Astrocyte (in vitro differentiated cells and primary cell): ENCODE measurements at places on chromosomes 11 and 22.
A peak's percentile ranks its signal among the peaks of the same experiment; 100 is the strongest.

- no peak for DNase-seq
Observed at GRCh38 chr11:113198972-113199661, 115.3 kb upstream of the TTC12 start.

- no peak for DNase-seq
Observed at GRCh38 chr11:104343578-104343977, 179.6 kb upstream of the PDGFD start.

DNA sequence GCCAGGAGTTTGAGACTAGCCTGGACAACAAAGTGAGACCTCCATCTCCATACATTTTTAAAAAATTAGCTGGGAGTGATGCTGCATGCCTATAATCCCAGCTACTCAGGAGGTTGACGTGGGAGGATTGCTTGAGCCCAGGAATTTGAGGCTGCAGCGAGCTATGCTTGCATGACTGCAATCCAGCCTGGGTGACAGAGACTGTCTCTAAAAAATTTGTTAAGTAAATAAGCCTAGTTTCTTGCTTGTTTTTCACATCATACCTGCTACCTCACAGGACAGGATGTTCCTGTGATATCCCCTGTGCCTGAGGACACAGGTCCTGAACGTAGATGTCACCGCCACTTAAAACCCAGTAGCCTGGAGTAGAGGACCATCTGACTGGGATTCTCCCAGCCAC lies 348.6 kb downstream of the MN1 start:
- no peak for DNase-seq

DNA sequence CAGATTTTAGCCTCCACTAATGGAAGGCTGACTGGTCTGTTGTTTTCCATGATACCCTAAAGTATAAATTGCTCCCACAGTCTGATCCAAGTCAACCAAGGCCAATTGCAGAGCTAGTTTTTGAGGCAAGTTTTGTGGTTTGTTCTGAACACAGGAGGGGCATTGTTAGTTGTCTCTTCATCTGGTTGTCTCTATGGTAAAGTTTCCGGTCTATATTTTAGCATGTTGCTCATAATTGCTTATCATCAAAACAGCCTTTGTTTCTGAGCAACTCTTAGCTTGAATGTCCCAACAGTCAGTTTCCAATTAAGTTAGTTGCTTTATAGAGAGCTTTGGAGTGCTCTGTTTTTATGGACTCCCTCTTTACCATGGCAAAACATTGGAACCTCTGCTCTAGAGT lies 217.6 kb upstream of the CARD18 start:
- no peak for DNase-seq

GRCh38 chr11:726278-727220 lies 20.5 kb downstream of the EPS8L2 start:
- peak; percentile 53 for DNase-seq

GRCh38 chr11:11036185-11036847 lies 178.5 kb upstream of the ZBED5 start:
- DNase-seq = no peak

DNA sequence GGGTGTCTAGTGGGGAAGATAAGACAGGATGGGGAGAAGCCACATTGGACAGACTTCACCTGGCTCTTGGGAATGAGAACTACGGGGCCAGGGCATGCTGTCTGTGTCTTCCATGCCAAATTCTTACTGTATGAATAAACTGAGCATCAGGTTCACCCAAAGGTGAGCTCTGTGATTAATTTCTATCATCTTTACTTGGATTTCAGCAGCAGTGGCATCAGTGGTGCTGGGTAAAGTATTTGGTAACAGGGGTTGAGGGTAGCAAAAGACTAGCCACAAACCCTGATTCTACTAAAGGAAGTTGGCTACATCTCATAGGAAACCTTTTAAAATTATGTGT lies 38.8 kb downstream of the IRAG1 start:
- peak; percentile 68 for DNase-seq

DNA sequence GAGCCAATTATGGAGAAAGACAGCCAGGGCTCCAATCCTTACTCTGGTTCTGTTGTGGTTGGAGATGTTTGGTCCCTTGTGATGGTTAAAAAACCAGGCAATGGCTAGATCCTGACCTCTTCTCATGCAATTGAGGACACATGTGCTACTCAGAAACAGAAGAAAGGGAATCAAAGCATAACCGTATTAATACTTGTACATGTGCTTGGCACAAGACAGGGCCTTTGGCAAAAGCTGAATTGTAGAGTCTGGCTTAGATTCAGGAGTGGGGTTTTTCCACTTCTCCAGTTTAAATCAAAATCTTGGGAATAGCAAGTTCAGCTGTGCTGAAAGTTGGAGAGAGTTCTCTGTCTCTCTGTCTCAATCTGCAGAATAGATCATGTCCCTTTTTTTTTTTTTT lies 80.1 kb upstream of the E2F8 start:
- no peak for DNase-seq

GRCh38 chr11:2304506-2305139 lies 2.8 kb downstream of the TSPAN32 start:
- no peak for DNase-seq

DNA sequence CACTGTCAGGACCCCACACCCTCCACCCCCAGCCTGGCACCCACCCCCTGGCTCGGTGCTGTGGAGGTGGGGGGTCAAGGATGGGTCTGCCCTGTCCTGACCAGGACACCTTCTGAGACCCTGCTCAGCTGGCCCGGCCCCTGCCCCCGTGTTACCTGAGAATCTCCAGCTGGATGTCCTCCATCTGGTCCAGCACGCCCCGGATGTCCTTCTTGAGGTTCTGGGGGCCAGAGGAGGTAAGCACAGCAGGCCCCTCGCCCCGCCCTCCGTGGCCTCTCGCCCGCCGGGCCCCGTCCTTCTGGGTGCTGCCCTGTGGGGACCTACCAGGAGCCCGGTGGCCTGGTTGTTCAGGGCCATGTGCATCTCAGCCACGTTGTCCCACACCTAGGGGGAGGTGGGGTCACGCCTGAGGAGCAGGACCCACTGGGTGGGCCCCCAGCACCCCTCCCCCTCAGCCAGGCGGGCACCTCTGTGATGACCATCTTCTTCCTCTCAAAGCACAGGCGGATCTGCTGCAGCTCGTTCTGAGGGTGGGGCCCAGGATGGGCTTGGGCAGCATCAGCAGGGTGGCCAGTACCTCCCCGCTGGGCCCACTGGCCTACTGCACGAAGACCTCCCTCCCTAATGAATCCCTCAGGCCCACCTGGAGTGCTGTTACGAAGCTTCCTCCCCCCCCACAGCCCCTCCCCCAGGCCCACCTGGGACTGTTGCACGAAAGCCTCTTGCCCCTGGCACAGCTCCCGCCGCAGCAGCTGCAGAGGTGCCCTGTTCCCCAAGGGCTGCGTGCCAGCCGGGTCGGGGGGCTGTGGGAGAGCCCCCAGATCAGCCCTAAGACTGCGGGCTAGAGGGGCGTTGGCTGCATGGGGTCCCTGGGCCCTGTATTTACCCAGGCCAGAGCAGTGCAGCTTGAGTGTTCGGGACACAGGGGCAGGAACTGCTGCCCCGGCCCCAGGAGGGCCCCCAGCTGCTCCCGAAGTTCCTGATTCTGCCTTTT lies 1.3 kb downstream of the CCDC188 start:
- no peak for DNase-seq
